Breast epithelium (tissue), 4 donors: ENCODE measurements at places on chromosomes 3 and 15. TPM values are rescaled to one million over a fixed set of nuclear protein-coding genes. Genes with fewer than 3 reads are reported as not detected.

GRCh38 chr3:134136604-134137003 lies 106.9 kb upstream of the SLCO2A1 start:
- no peaks in the 10 kb centered on the region for H3K4me1 ChIP-seq
- no peaks in the 10 kb centered on the region for H3K36me3 ChIP-seq
- H3K27me3 ChIP-seq, result no peaks in the 10 kb centered on the region
- no peak overlapping the region for H3K27ac ChIP-seq
- H3K4me3 ChIP-seq, result no peak overlapping the region
- no peak for DNase-seq

GRCh38 chr3:156246961-156247725 lies 126.8 kb downstream of the KCNAB1 start:
- H3K27me3 ChIP-seq, result no peaks in the 10 kb centered on the region
- no peak for DNase-seq
- no peaks in the 10 kb centered on the region for H3K4me1 ChIP-seq

DNA sequence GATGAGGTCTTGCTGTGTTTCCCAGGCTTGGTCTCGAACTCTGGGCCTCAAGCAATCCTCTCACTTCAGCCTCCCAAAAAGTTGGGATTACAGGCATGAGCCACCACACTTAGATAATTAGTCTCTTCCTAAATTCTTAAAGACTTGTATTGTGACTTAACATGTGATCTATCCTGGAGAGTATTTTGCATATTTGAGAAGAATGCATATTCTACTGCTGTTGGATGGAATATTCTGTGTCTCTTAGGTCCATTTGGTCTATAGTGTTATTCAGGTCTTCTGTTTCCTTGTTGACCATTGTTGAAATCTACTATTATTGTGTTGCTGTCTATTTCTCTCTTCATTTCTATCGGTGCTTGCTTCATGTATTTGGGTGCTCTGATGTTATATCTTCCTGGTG lies 60.1 kb upstream of the VILL start:
- no peak overlapping the region for H3K27ac ChIP-seq
- H3K36me3 ChIP-seq, result no peaks in the 10 kb centered on the region
- peaks cover 3% of the 10 kb centered on the region for H3K4me1 ChIP-seq
- no peaks in the 10 kb centered on the region for H3K27me3 ChIP-seq
- no peak for DNase-seq
- no peak overlapping the region for H3K4me3 ChIP-seq

DNA sequence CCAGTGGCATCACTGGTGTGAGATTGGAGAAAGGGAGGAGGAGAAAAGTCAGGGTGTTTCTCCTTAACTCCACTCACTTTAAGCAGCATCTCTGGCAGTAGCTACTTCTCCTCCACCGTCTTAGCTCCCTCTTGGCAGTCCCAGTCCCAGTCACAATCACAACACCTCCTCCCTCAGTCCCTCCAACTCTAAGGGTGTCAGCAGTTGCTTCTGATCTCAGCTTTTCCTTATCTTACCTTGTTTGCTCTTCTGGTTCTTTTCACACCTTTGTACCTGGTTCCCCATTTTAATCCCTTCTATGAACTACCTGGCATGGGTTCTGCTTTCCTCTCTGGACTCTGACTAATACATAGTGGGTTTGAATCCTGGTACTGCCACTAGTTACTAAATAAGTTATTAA lies 188.3 kb upstream of the CTDSPL start:
- no peaks in the 10 kb centered on the region for H3K27me3 ChIP-seq
- no peak overlapping the region for H3K4me3 ChIP-seq
- H3K36me3 ChIP-seq, result no peaks in the 10 kb centered on the region

GRCh38 chr15:72482275-72482674 lies 8.1 kb downstream of the ARIH1 start:
- no peak overlapping the region for H3K27ac ChIP-seq
- H3K4me1 ChIP-seq, result peaks cover 12% of the 10 kb centered on the region
- no peaks in the 10 kb centered on the region for H3K27me3 ChIP-seq
- H3K4me3 ChIP-seq, result no peak overlapping the region
- DNase-seq, result no peak

DNA sequence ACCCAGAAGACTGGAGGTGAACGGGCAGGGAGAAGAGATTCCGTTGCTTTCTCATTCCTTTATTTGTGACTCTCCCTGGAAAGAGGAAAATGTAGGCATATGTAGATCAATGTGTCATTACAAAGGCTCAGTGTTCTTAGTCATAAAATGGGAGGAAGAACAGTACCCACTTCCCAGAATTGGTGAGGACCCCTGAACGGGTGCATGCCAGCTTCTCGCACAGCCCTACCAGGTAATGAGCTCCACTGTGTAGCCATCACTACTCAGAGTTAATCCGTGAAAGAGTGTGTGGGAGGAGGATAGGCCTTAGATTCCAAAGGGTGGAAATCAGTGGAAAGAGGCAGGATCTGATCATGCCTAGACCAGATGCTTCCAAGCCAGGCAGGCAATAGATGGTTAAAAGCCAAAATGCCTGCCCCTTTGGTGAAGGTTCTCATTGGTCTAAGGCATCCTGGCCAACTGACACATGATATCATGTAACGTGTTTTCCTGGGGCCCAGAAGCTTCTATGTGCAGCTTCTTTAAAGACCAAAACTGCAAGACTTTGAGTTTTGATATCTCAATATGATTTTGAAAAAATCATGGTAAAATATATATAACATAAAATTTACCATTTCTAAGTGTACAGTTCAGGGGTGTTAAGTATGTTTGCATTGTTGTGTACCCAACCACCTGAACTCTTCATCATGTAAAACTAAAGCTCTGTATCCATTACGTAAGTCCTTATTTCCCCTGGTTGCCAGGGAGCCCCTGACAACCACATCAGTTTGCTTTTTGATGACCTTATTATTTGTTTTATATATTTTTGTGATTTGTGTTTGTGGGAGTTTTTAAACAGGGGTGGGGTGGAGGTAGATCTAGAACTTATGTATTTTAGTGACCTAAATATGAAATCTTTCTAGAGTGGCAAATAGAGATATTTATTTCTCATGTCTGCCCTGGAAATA lies 402.2 kb upstream of the CFAP20DC start:
- no peaks in the 10 kb centered on the region for H3K36me3 ChIP-seq
- no peak overlapping the region for H3K4me3 ChIP-seq
- DNase-seq, result no peak
- H3K27me3 ChIP-seq, result no peaks in the 10 kb centered on the region
- no peaks in the 10 kb centered on the region for H3K4me1 ChIP-seq

DNA sequence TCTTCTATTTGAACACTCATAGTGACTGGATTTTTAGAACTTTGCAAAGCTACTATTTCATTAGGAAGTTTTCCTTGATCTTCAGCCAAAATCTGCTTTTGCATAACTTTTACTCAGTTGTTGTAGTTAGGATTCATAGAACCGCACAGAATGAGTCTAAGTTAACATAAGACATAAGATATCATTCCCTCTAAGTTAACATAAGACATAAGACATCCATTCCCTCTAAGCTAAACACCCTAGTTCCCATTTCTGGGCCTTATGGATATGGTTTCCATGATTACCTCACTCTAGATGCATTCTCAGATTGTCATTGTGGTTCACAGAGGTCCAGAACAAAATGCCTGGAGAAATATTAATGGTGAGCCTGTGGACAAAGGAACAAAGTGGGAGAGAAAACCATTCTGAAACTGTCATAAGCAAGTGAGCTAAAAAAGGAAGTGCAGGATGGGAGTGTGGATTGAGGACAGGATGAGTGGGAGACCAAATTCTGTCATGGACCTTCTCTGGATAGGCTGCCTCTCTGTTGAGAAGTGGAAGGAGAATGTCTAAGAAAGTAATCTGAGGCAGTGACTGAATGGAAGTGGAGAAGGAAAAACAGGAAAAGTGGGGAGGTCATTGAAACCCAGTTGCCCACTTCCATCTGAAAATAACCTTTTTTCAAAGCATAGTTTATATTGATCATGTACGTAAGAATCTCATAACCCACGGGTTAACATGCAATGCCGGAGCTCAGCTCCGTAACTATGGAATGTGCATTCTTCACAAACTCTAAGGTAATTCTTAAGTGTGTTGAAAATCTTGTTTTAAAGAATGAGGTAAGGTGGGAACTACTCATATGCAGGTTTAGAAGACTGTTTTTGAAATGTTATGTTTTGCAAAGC lies 37.4 kb upstream of the SECISBP2L start:
- DNase-seq, result no peak
- H3K4me3 ChIP-seq, result no peak overlapping the region
- H3K27me3 ChIP-seq, result no peaks in the 10 kb centered on the region
- no peaks in the 10 kb centered on the region for H3K4me1 ChIP-seq

DNA sequence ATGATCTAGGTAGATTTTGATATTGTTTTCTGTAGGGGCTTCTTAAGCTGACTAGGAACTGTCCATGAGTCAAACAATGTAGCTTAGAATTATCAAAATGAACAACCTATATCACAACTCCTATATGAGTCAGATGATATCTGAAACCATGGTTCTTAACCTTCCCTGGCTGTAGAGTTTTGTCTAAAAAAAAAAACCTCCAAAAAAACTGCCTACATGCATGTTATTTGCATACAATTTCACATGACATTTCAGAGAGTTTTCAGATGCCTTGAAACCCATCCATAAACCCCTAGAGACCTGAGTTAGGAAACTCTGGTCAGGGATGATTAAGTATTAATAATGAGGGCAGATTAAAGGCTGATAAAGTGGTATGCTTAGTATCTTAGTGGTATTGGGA lies 157.0 kb downstream of the CHST2 start:
- H3K4me3 ChIP-seq, result no peak overlapping the region
- H3K27ac ChIP-seq, result no peak overlapping the region
- H3K36me3 ChIP-seq, result no peaks in the 10 kb centered on the region

- no peak overlapping the region for H3K4me3 ChIP-seq
- no peaks in the 10 kb centered on the region for H3K27me3 ChIP-seq
- H3K4me1 ChIP-seq, result no peaks in the 10 kb centered on the region
- no peak overlapping the region for H3K27ac ChIP-seq
- H3K36me3 ChIP-seq, result no peaks in the 10 kb centered on the region
Observed at GRCh38 chr15:100099976-100100375, 241.8 kb downstream of the ADAMTS17 start.

DNA sequence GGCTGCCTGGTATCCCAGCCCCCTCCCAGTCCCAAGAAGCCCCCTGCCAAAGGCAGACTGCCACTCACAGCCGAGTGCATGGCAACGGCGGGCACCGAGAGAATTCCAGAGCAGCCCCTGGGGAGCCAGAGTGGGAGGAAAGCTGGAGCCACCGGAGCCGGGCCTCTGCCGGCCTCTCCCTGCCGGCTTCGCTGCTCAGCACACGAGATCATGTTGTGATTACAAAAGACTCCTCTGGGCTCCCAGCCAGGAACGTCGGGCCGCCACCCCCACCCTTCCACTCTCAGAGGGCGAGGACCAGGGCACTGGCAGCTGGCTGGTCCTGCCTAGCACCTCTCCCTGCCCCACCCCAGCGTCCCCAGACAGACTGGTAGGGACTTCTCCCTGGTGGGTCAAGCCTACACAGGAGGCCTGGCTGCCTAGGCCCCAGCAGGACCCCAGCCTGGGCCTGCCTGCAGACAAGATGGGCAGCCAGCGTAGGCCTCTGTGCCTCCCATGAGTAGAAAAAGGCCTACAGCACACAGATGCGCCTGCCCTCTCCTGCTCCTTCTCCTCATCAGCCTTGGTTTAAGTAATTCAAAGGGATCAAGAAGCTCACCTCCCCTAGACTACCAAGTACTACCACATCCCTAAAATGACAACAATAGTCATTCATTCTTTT lies at the start of gene CCDC9B:
Gene CCDC9B, minus strand, starts transcription at position 200 of the 661 bp plus-strand sequence. Its CDS starts 120 bp downstream, at position 80.
- H3K36me3 ChIP-seq, result no peaks in the 10 kb centered on the region
- H3K27me3 ChIP-seq, result no peaks in the 10 kb centered on the region
- peak within 1 kb of the TSS; percentile 67 for H3K4me3 ChIP-seq
- peak within 1 kb of the TSS; percentile 96 for H3K27ac ChIP-seq

DNA sequence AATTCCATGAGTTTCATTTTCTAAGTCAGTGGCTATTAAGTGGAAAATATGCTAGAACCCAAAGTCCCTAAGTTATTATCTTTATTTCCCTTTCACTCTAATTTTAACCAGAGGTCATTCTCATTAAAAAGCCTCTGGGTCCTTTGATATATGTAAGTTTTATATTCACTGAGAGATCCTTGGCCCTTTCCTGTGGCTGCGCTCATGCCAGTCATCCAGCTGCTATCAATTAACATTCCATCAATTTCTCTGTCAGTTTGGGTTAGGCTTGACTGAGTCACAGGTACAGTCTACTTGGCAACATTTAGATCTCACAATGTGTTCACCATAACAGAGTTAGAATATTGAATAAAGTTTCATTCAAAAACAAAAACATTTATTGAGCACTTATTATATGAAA lies 58.0 kb upstream of the FBN1 start:
- H3K27ac ChIP-seq, result no peak overlapping the region
- H3K36me3 ChIP-seq, result no peaks in the 10 kb centered on the region

GRCh38 chr15:101570241-101570640 lies 80.7 kb upstream of the PCSK6 start:
- H3K27ac ChIP-seq, result no peak overlapping the region
- no peaks in the 10 kb centered on the region for H3K4me1 ChIP-seq
- no peaks in the 10 kb centered on the region for H3K27me3 ChIP-seq

- H3K27me3 ChIP-seq, result no peaks in the 10 kb centered on the region
- H3K27ac ChIP-seq, result no peak overlapping the region
- H3K4me1 ChIP-seq, result no peaks in the 10 kb centered on the region
- H3K36me3 ChIP-seq, result no peaks in the 10 kb centered on the region
- no peak overlapping the region for H3K4me3 ChIP-seq
Observed at GRCh38 chr3:126024049-126024854, 55.3 kb downstream of the ROPN1B start.

DNA sequence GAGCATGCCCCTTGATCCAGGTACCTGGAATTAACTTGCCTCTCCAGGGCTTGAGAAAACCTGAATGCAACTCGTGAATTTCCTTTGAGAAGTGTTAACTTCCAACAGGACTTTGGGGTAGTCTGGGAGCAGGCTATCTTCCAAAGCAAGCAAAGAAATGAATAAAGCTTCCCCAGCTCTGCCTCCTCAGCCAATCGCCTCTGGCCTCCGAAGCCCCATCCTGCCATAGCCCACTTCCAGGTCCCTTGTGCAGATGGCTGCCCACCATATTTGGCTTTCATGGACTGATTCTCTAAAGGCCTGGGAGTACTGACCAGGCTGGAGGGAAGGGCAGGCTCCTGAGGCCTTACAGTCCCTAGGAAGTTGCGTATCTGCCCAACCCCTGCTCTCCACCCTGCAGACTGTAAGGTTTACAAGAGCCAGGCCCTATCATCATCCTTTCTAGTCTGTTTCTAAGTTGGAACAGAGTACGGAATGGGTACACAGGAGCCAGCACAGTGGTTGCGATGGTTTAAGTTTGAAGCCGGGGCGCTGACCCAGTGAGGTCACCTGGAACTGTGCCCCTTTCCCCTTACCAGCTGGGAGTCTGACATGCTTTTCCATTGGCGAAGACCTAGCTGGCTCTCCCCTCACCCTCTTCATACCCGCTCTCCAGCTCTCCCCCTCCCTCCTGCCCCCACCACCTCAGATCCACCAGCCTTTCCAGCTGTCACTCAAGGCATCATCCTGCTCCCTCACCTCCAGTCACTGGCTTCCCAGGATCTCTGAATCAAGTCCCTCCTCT lies 1.1 kb upstream of the PML start:
- peaks cover 15% of the 10 kb centered on the region for H3K4me1 ChIP-seq
- H3K4me3 ChIP-seq, result no peak overlapping the region
- DNase-seq, result no peak
- no peaks in the 10 kb centered on the region for H3K27me3 ChIP-seq
- no peaks in the 10 kb centered on the region for H3K36me3 ChIP-seq
- peak overlapping the region; percentile 98 for H3K27ac ChIP-seq

The GOLGA8J gene
- total RNA-seq, result not detected
